ENCODE measurements at places on chromosomes 16 and 17.
A peak's percentile ranks its signal among the peaks of the same experiment; 100 is the strongest.

DNA sequence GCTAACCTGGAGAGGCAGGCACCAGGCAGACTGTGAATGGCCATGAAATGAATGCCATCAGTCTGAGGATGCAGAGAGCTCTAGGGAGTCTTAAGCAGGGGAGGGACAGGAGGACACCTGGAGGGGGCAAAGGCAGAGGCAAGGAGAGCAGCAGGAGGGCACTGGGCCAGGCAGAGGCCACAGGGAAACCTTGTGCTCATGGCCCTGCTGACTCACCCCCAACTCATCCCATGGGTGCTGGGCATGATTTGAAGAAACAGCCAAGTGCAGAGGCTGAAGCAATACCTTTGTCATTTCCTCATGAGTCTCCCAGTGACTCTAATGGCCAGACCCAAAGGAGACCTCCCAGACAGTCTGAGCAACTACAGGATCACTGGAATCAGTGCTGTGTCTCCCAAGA, 141.4 kb downstream of the TMEM132E start:
- no peak for DNase-seq

DNA sequence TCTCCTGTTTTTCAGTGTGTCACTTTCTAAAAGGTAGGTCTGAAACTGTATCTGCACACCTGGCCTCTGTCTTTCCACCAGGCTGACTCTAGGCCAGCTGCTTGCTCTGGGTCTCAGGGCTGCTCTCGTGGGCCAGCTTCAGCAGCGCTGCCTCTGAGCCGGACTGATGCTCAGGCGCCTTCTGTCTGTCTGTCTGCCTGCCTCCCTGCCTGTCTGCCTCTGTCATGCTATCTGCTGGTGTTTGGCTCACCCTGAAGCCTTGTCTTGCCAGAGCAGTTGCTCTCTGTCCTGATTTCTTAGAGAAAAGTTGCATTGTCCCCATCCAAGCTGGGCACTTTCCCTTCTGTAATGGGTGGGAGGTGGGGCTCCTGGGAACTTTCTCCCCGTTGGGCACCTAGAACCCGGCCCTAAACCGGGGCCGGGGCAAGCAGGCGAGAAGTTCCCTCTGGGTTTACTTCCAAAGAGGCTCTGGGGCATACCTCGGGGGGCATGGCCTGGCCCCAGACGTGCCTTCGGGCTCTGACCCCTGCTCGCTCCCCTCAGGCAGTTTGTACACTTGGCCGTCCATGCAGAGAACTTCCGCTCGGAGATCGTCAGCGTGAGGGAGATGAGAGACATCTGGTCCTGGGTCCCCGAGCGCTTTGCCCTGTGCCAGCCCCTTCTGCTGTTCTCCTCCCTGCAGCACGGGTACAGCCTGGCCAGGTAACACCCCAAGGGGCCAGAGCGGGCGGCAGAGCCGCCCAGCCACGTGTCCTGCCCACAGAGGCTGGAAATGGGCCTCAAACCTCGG, 15.9 kb upstream of the ATP6V0C start:
- DNase-seq: no peak

GRCh38 chr17:393806-394717, 41.5 kb upstream of the RPH3AL start:
- DNase-seq: no peak

GRCh38 chr16:3356118-3356517, 429 bp downstream of the OR2C1 start:
- DNase-seq: no peak

GRCh38 chr16:82454152-82454551, 172.6 kb upstream of the CDH13 start:
- DNase-seq: no peak

GRCh38 chr16:20023190-20023589, 50.5 kb downstream of the GPR139 start:
- peak; percentile 1 for DNase-seq

DNA sequence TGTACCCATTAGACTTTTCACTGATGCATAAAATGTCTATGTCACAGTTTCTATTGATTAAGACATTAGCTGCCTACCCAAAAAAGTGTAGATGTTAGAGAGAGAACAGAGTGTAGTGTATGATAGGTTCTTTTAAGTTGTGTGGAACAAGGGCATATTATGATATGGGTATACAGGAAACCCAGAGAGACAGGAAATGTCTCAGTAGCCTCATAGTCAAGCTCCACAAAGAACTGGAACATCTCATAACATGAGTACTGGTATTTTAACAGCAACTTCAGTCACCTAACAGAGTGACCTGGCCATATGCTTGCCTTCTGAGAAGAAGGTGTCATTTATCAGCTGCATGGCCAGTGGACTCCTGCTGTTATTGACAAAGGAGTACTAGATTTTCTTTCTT, 128.1 kb downstream of the RGS9 start:
- no peak for DNase-seq

DNA sequence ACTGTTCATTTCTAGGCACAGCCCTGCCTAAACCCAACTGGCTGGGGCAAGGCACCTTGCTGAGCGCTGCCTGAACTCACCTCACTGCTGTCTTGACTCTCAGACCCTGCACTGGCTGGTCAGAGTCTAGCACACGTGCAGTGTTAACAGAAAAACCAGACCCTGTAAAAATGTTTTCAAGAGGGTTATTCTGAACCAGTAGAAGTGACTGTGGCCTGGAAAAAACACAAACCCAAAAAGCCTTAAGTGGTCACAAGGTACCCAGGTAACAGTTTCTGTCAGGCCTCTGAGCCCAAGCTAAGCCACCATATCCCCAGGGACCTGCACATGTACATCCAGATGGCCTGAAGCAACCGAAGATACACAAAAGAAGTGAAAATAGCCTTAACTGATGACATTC, 6.1 kb upstream of the EIF4A3 start:
- no peak for DNase-seq

- peak; percentile 91 for DNase-seq
Observed at GRCh38 chr17:10126616-10127501, 71.5 kb downstream of the GAS7 start.

- no peak for DNase-seq
Observed at GRCh38 chr16:56462064-56462796, 10.9 kb downstream of the OGFOD1 start.

DNA sequence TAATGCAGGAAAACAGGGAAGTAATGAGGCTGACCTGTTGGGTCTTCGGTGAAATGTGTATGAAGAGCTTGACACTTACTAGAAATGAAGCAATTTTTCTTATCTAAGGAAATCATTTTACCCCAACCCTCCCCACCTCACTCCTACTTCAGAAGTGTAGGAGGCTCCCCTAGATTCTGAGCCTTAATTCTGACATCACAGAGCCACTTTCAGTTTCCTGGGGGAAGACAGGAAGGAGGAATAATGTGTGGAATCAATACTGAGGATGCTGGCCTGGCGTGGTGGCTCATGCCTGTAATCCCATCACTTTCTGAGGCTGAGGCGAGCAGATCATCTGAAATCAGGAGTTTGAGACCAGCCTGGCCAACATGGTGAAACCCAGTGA, 20.3 kb downstream of the FBRS start:
- DNase-seq: no peak

DNA sequence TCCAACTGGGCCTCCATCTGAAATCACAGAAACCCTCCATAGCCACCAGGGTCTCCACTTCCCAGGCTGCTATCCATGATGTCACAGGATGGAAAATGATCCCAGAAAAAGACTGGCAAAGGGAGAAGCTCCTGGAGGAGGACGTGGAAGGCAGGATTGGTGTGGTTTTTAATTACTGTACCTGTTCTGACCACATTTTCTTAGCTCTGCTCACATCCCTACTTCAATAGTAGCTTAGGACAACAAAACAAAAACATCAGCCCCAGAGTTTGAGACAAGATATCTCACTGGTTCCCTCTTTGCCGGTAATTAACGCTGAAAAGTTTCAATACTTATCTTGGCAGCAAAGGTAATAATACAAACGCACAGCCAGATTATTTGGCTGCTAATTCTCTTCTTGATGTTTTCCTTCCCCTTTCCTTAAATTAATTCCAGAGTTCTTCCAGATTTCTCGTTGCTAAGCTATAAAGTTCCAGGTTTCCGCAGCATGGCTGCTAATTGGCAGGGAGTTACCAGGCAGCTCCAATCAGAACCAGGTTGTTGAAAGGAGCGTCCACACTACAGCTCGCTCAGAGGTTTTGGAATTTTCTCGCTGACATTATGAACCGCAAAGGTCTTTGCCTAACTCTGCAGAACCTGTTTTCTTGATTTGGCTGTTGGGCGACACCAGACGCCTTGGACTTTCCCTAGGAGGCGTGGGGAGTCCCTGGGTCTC, 263.4 kb downstream of the MRTFB start:
- no peak for DNase-seq

DNA sequence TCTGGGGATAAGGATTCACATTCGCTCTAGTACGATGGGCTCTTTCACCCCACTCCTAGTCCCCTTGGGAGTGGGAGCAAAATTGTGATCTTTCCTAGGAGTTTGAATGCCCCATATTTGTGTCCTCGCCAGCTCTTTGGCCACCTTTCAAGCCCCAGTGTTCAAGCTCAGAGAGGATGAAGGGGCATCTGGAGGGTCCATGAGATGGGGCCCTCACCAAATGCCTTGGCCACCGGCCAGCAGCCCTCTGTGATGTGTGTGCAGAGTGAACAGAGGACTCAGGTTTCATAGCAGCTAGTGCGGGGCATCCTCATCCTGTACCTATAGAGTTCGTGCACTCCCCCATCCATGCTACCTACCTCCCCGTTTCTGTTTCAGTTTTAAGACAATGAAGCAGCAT, 140.6 kb downstream of the RAB11FIP4 start:
- DNase-seq: no peak

GRCh38 chr17:879546-880442, 97.6 kb downstream of the MRM3 start:
- peak; percentile 87 for DNase-seq

DNA sequence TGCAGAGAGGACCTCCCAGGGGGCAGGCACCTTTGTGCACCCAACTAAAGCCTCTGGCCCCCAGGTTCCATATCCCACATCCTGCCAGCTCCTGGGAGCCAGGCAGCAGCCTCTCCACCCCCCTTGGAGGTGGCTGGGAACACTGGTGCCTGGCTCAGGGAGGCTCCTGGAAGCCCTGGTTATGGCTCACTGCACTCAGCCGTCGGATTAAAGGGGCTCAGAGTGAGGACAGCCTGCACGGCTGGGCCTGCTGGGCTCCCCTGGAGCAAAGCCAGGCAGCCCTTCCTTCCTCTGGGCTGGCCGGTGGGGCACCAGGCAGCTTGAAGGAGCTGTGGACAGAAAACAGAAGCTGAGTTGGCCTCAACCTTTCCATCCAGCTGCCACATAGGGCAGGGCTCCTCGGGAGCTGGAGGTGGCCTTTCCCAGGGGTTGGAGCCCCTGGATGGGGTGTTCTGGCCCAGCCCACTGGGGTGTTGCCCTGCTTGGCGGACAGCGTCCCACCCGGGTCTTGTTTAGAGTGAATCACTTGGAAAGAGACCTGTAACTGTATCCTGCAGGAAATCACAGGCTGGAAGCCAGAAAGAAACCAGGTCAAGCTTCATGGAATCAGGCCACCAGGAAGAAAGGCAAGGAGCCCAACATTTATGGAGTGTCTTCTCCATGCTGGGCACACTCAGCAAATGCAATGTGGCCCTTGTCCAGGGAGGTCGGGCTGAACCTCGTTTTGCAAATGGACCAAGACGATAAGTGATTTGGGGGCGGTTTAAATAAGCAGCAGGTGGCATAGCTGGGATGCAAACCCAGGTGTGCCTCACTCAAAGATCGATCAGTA, 253.3 kb downstream of the SOX9 start:
- DNase-seq: peak; percentile 78

GRCh38 chr17:49918591-49918990, 50.4 kb upstream of the DLX4 start:
- no peak for DNase-seq

- no peak for DNase-seq
Observed at GRCh38 chr16:10552998-10553491, 27.4 kb downstream of the EMP2 start.

- DNase-seq: no peak
Observed at GRCh38 chr16:12458591-12459358, 344.9 kb downstream of the CPPED1 start.

DNA sequence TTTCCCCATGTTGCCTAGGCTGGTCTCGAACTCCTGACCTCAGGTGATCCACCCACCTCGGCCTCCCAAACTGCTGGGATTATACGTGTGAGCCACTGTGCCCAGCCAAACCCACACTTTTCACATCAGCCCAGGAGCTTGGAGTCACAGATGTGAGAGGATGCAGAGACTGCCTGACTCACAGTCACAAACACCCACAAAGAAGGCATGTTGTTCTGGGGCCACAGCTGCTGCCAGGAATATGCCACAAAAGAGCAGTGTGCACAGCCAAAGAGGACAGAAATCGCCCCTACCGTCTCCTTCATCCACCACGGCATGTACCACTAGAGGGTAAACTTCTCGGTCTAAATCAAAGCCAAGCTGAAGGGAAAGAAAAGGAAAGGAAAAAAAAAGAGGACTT, 25.1 kb upstream of the FOXJ1 start:
- no peak for DNase-seq

GRCh38 chr16:3578610-3579551, 1.7 kb upstream of the NLRC3 start:
- no peak for DNase-seq

DNA sequence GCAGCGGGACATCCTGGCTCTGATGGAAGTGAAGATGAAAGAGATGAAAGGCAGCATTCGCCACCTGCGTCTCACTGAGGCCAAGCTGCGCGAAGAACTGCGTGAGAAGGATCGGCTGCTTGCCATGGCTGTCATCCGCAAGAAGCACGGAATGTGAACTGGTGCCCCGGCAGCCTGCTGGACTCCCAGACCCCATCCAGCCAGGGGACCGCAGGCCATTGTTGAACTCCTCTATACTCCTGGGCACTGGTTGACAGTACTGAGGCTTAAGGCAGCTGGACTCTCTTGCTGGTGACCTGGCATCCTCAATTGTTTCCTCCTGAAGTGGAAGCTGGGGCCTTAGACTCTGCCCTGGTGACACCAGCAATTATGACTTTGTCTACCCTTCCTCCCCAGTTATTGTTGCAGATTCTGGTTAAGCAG, 1.2 kb downstream of the THAP11 start:
- no peak for DNase-seq

DNA sequence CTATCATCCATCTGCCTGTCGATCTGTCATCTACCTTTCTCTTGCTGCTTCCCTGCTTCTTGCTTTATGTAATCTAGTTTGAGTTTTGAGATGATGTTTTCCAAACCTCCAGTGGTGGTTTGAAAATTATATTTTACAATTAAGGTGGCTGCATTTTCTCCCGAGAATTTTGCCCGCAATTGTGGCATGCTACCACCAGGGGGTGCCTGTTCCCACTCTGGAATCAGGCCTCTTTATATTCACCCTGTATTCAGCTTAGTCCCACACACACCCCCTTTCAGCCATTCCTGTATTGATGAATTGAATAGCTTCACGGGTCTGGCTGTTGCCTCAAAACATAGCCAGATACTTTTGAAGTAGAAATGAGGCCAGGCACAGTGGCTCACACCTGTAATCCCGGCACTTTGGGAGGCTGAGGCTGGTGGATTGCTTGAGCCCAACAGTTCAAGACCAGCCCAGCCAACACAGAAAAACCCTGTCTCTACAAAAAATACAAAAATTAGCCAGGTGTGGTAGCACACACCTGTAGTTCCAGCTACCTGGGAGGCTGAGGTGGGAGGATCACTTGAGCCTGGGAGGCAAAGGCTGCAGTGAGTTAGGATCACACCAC, 3.2 kb downstream of the PRSS22 start:
- DNase-seq: no peak
